NCI-H82 (cell line): ENCODE measurements at places on chromosomes 7 and 10.
A peak's percentile ranks its signal among the peaks of the same experiment; 100 is the strongest.

- DNase-seq, result peak; percentile 29
Measured at GRCh38 chr7:4683884-4684565, 1.9 kb downstream of the FOXK1 start.

DNA sequence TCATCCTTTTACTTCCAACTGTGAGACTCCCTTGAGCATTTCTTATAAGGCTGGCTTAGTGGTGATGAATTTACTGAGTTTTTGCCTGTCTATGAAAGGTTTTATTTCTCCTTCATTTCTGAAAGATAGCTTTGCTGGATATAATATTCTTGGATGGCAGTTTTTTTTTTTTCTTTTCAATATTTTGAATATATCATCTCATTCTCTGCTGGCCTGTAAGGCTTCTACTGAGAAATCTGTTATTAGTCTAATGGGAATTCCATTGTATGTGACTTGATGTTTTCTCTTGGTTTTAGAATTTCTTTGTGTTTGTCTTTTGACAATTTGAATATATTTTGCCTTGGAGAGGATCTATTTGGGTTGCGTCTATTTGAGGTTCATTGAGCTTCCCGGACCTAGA lies 22.4 kb downstream of the PHTF2 start:
- no peak for DNase-seq

DNA sequence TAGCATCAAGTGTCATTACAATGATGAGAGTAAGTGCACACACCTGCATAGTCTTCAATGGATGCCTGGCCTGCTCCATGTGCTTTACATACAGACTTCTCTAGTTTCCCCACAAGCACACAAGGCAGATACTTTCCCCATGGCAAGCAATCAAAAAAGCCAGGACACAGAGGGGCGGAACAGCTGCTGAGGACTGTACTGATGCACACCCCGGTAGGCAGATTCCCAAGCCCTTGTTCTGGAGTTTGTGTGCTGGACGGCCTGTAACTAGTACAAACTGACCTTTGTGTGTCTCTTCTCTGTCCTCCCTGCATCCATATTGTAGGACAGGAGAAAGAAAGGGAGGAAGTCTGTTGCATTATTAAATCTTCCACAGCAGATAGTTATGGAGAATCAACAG lies 25.8 kb downstream of the UBE2D4 start:
- DNase-seq, result no peak

- peak; percentile 71 for DNase-seq
Measured at GRCh38 chr7:54664235-54665228, 94.5 kb downstream of the SEC61G start.

DNA sequence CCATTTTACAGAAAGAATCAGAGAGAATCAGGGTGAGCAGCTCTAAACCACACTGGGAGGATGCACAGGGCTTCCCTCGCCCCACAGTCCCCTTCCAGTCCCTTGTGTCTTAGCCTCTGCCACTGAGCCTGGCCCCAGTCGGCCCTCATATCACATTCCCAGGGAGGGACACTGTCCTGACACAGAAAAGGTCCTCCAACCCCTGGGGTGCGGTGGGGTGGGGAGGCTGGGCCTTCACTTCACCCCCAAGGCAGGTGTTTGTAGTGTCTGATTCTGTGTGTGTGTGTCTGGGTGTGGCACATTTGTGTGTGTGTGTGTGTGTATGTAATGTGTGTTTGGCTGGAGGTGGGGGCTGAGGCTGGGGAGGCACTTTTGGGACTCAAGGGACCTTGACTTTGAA lies 1.8 kb upstream of the KCP start:
- no peak for DNase-seq

DNA sequence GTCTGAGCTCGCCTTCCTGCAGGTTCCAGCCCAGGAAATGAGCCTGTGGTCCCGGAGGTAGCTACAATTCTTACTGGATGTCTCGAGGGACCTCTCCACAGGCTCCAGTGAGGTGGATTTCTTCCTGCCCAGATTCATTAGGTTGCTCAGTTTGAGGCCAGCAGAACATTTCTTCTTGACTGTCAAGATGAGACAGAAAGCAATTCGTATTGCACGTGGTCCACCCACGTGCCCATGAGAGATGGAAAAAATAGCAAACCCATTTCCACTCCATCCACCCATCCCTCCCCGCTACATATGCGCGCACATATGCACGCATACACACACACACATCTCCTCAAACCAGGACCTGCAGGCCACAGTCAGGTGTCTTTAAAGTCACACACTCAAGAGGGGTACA lies 68.7 kb downstream of the VWA2 start:
- no peak for DNase-seq

DNA sequence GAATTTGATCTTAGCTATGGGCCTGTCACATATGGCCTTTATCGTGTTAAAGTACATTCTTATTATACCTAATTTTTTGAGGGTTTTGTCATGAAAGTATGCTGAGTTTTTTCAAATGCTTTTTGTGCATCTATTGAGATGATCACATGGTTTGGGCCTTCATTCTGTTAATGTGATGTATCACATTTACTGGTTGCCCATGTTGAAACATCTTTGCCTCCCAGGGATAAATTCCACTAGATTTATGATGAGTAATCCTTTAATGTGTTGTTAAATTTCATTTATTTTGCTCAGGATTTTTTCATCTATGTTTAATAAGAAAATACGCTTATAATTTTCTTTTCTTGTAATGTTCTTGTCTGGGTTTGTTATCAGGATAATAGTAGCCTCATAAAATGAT lies 442.0 kb downstream of the MDFIC start:
- DNase-seq, result no peak

- DNase-seq, result no peak
Measured at GRCh38 chr10:86091216-86091615, 275.4 kb downstream of the GRID1 start.

- no peak for DNase-seq
Measured at GRCh38 chr10:86048571-86048970, 318.0 kb downstream of the GRID1 start.

DNA sequence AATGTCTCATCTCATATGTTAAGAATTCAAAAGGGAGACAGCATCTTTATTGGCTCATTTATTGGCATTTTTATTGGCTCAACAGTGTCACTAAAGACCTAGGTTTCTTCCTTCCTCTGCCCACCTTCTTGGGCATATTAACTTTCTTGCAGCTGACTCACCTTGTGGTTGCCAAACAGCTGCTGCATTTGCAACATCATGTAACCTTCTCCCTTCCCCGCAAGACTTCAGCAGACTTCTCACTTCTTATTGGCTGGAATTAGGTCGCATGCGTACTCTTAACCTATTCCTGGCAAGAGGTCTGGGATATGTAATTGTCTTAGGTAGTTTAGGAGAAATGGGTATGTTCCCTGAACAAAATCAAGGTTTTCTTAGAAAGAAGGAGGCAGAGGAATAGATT lies 263.2 kb downstream of the POU6F2 start:
- DNase-seq, result no peak

- DNase-seq, result no peak
Measured at GRCh38 chr7:141370650-141371049, 180.6 kb upstream of the AGK start.

- DNase-seq, result no peak
Measured at GRCh38 chr10:74084955-74085354, 65.7 kb downstream of the AP3M1 start.

- no peak for DNase-seq
Measured at GRCh38 chr7:128913870-128914565, 3.5 kb upstream of the KCP start.
